ENCODE measurements at places on chromosomes 5 and 9.

DNA sequence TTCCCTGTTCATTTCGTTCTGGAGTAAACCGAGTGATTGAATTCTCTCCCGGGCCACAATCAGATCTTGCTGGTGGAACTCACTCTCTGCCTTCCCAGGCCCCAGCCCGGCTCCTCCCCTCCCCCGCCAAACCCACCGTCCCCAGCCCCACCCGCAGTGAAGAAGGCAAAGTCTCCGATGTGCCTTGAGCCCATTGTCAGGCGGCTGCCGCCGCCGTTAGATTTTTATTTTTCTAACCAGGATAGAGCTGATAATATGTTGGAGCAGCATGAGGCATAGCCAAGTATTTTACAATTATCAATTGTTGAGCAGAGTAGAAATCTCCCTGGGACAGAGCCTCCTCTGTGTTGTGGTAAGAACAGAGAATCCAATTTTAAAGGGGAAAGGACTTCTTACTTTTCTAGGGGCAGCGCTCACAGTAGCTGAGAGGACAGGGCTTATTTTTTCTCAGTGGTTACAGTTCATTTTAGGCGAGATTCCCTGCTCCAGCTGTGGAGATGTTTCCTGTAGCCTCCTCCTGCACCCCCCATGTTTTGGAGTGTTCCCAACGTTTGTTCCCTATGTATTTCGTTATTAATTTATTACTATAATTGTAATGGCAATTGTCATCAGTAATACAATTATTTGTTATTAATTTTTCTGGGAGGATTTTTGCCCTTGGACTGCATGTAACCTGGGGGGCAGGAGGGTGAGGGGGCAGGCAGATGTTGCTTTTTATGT is 1.3 kb downstream of the PSAT1 start:
- no peak for DNase-seq

- DNase-seq, result no peak
Observed at GRCh38 chr5:94209774-94210355, 408.5 kb downstream of the KIAA0825 start.

- DNase-seq, result no peak
Observed at GRCh38 chr9:23120630-23121029, 674.0 kb downstream of the DMRTA1 start.

DNA sequence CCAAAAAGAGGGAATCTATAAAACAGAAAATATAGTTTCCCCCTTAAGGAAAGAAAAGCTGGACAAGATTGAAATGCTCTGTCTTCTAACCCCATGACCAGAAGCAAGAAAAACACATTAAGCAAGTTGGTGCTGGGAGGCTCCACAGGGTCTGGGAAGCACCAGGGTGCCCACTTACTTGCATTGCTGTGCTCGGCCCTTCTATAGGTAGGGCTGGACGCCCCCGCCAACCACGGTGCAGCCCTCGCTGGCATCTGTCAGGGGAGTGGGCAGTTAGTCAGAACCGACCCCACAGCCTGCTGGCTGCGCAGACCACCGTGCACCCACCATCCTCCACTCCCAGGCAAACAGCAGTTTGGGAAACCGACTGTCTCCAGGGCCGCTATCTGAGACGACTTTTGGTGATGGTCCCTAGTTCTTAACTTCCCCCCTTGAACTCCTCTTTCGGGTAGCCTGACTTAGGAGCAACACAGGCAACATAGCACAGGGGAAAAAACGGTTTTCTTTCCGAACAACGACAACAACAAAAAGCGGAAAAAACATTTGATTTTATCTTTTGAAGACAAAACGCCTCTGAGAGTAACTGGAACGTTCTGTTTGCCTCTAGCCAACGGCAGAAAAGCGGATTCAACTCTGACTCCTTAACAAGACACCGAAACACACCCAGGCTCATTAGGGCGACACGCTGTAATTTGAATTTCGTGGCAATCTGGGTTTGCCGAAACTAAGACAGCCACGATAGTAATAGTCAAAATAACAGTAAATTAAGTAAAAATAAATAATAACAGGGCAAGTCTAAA is 3.9 kb downstream of the IRX2 start:
- DNase-seq, result no peak

DNA sequence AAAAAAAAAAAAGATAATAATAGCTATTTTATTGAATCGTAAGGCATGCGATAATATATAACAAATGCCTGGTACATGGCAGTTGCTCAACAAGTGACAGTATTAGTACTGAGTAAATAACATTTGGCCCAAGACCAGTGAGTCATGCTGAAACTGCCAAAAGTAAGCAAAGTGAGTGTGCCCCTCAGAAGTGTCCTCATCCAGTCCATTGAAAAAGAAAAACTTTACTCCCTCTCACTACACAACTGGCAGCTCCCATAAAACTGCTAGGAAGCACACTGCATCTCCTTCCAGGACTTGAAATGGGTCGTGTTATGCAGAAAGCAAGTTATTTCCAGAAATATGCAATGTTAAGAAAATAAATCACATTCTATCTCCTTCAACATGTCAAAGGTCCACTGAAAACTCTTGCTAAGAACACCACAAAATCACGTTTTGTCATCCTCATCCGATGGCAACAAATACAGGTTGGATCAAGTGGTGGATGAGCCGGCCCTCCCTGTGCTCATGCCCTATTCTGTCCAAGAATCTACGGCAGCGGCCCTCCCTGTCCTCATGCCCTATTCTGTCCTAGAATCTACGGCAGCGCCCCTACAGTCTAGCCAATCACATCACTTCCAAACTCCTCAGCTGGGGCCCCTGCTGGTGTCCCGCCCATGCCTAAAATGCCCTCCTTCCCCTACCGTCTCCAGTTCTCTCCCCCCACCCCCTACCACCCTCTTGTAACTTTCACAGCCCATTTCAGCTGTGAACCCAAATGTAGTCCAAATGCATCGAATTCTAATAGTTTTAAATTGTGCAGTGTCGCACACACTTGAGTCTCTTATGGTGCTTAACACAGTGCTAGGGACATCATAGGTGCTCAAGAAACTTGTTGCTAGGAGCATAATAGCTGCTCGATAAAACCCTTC is 12.5 kb downstream of the PTCH1 start:
- no peak for DNase-seq

DNA sequence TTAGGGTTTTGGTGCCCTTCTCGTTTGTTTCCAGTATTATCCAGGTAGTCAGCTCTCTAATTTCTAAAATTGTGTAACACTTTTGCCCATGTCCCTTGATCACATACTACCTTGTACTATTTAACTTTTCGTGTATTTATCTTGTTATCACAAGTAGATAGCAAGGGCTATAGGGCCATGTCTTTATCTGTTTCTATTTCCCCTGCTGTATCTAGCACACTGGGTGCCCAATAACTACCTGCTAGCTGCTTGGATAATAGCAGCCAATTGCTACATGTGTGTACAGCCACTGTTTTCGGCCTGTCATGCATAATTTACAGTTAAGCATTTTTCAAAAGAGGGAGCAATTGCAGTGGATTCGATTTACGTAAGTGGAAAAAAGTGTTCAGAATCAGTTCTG is 64.8 kb upstream of the TNFAIP8 start:
- no peak for DNase-seq

DNA sequence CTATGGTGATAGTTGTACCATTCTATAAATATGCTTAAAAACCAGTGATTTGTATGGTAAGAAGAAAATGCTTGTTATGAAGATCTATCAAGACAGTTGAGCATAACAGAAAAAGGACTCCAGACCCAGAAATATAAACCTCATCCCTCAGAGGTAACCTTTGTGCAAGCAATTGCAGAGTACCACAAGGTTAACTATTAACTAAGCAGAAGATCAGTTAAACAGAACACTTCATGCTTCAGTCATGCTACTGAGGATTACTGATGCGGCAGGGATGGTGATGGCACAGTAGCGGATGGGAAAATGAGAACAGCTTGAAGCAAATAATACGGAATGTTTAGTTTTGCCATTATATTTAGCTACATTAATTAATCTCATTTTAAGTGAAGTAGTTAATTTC is 45.5 kb downstream of the IARS1 start:
- DNase-seq, result no peak

DNA sequence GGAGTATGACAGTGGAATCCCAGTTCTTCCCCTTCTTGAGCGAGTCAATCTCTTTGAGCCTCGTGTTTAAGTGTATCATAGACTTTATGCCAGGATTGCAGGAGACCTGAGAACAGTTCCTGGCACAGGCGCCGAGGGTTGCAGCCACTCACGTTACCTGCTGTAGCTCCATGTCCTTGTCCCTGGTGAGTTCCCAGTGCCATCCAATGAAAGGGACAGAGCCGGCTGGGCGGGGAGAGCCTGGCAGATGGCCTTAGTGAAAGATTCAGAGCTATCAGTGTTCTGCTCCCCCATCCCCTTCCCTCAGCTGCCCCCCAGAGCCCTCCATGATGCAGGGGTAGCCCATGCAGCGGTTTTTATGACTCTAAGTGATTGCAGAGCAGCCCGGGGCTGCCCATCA is 554.0 kb downstream of the BNC2 start:
- DNase-seq, result no peak

DNA sequence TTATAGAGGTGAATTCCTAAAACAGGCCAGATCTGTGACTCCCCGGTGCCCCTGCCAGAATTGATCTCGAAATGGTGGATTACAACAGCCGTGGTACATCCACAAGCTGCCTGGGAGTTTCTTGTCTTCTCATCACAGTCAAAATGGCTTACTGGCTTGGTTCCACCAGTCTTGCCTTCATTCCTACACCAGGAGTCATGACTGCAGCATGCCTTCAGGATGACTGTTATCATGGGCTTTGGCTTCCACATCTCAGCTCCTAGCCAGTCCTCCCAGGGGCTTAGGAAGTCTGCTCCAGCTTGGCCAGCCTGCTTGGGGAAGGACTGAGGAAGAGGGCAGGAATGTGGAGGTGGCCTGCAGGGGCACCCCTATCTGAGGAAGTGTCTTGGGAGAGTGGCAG is 132.9 kb upstream of the NR3C1 start:
- no peak for DNase-seq

DNA sequence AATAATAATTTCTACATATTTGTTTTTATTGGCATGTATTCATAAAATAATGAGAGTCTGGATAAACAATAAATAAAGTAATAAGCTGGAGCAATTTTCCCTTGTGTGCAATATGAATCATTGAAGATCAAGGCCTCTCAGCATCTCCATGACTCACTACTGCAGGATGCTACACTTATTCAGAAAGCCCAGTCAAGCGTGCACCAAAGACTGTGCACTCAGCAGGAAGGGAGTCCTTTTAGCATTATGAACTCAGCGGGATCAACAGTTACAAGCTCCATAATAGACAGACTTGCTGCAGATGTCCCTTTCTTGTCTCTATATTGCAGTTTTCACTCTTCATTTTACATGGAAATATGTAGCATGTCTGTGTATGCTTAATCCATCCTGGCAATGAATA is 485.3 kb downstream of the CDH9 start:
- no peak for DNase-seq

- DNase-seq, result no peak
Observed at GRCh38 chr5:180815293-180815917, 12.8 kb upstream of the MGAT1 start.

- no peak for DNase-seq
Observed at GRCh38 chr9:91994422-91994821, 44.4 kb upstream of the ROR2 start.

GRCh38 chr5:180059326-180059725 is 12.2 kb downstream of the RNF130 start:
- no peak for DNase-seq

GRCh38 chr5:15487228-15487627 is 12.8 kb upstream of the FBXL7 start:
- DNase-seq, result no peak

DNA sequence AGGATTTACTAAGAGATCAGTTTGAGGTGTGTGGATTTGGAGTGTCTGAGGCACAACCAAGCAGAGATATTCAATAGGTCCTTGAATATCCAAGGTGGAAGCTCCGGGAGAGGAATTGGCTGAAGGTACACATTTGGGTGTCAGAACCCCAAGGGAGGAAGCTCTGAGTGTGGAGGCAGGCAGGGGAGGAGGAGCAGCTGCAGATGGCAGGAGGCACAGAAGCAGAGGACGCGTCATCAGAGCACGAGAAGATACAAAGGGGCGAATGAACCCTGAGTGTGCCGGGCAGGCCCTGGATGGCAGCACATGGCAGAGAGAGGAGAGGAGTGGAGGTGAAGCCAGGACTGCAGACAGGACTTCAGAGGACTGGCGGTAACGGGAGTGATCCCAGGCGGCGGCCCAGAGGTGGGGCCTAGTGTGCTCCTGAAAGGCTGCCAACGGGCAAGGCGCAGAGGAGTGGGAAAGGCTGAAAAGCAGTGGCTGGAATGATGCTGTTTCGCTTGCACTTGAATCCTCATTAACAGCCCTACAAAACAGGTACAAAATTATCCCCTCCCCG is 179.8 kb downstream of the FANCC start:
- no peak for DNase-seq

GRCh38 chr9:101026824-101027223 is 1.7 kb upstream of the PLPPR1 start:
- DNase-seq, result no peak

GRCh38 chr5:81007637-81008027 is 47.5 kb downstream of the RASGRF2 start:
- DNase-seq, result no peak

GRCh38 chr9:127308652-127309434 is 44.3 kb downstream of the GARNL3 start:
- no peak for DNase-seq

- no peak for DNase-seq
Observed at GRCh38 chr5:147921136-147921535, 14.8 kb upstream of the C5orf46 start.

DNA sequence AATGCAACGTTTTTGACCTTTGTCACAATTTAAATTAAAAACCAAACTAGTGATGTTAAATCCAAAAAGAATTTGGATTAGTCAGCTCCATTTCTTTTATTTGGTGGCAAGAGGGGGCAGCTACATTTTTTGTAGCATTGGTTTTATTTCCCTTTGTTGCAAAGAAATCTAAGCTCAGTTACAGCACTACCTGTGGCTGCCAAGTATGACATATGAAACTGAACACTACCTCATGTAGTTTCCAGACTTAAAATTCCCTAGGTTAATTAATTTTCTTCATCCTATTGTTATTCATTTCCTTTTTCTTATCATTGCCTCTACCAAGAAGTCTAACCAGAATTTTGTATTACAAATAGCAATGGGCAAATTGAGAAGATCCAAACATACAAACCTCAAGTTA is 393.5 kb downstream of the BRINP1 start:
- DNase-seq, result no peak

DNA sequence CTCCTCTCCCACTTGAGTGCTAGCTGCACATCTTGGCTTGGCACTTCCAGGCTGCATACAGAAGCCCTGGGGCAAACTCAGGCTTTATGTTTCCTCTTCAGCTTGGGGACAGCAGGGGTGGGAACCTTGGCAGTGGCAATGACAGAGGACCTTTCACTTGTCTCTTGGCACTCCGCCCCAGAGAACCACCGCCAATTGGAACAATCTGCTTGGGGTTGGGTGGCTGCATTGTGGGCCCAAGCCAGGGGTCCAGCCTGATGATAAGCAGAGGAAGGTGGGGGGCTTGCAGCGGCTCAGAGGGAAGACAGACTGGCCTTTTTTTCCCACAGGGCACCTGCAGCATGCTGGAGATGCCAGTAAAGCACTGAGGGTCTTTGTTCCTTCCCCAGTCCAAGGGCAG is 179.0 kb upstream of the NMUR2 start:
- no peak for DNase-seq

- no peak for DNase-seq
Observed at GRCh38 chr5:136892000-136892399, 526.7 kb upstream of the TRPC7 start.
